ENCODE measurements at places on chromosomes 2 and 18. TPM values are rescaled to one million over a fixed set of nuclear protein-coding genes. Genes with fewer than 3 reads are reported as not detected.
A peak's percentile ranks its signal among the peaks of the same experiment; 100 is the strongest.

DNA sequence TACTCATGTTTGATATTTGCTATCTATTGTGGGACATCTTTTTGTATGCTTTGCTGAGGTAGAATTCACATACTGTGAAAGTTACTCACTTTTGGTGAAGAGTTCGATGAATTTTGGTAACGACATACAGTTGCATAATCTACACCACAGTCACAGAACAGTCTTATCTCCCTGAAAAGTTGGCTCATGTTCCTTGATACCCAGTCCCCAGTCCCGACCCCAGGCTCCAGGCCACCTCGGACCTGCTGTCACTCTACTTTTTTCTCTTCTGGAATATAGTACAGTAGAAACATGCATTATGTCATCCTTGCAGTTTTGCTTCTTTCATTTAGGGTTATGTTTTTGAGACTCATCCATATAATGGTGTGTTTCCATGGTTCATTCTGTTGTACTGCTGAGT lies 191.7 kb downstream of the FAM210A start:
- peak; percentile 26 for DNase-seq

DNA sequence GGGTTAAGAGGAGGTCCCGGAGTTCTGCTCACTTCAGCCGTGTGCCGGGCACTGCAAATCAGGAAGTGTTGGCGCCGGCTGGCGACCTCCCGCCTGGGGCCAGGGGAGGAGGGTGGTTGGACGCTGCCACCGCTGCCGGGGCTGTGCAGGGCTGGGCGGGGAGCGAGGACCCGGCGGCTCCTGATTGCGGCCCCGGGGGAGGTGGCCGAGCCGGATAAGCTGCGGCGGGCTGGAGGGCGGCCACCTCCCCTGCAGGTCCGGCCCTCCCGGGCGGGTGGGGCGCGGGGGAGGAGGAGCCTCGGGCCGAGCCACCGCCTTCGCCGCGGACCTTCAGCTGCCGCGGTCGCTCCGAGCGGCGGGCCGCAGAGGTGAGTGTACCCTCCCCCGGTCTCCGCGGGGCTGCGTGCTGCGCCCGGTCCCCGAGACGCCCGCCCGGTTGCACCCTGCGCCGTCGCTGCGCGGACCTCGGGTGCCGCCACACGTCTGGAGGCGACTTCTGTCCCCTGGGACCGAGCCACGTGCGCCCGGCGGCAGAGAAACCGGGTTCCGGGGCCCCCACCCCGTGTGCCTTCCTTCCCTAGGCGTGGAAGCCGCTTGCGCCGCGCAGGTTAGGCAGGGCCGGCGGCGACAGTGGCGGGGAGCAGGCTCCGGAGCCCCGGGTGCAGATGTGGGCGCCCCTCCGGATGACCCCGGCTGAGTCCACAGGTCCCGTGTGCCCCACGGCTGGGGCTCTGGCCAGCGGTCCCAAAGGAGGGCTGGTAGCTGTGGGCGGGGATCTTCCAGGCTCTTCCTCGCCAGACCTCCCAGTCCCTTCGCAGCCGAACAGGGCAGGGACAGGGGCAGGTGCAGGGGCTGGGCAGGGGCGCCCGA lies at the start of gene STEAP3:
Gene STEAP3, plus strand, starts transcription at position 314 of the 870 bp plus-strand sequence. CDS start 7,179 bp downstream, outside the sequence.
- peak; percentile 68 for DNase-seq

GRCh38 chr2:235270291-235270690 lies 223.6 kb upstream of the AGAP1 start:
- DNase-seq: no peak

- DNase-seq: no peak
Measured at GRCh38 chr18:10374636-10375293, 79.7 kb upstream of the APCDD1 start.

DNA sequence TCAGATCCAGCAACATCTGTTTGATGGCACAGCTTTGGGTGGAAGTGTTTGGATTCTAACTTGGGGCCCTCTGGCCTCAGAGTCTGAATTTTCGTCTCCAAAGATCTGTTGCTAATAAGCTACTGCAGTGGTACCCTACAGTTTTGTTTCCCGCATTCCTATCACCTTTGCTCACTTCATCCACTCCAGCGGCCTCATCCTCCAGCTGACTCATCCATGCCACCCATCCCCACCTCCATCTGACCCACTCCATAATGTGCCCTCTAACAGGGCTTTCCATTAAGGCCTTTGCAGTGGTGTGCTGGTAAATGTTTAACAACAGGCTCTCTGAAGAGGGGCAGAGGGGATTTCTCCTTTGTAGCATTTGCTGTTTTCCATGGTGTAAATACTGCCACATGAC lies 225.5 kb downstream of the TGIF1 start:
- DNase-seq: no peak

GRCh38 chr2:194867328-194867727 lies 789.7 kb upstream of the SLC39A10 start:
- DNase-seq: no peak

The MC4R gene
- not detected for total RNA-seq

The PLA2R1 gene
- 2.8 TPM for total RNA-seq

- DNase-seq: no peak
Measured at GRCh38 chr18:47911877-47912276, 18.6 kb downstream of the SMAD2 start.

The KCNF1 gene
- total RNA-seq: 0.30 TPM

The STK39 gene
- total RNA-seq: 6.0 TPM

GRCh38 chr2:144088863-144089262 lies 431.1 kb downstream of the ZEB2 start:
- DNase-seq: no peak

The TUBA3E gene
- 9.5 TPM for total RNA-seq

DNA sequence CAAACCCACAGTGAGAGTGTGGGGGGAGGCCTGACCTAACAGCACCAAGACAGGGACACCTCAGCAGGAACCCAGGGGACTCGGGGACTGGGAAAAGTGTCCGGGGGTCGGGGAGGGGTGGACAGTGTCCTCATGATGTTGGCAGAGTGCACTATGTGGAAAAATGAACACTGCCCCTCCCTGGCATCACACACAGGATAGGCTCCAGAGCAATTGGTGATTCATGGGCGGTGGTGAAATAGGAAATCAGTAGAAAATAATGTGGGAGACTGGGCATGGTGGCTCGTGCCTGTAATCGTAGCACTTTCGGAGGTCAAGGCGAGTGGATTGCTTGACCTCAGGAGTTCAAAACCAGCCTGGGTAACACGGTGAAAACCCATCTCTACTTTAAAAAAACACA lies 3.6 kb upstream of the ANO7 start:
- no peak for DNase-seq

DNA sequence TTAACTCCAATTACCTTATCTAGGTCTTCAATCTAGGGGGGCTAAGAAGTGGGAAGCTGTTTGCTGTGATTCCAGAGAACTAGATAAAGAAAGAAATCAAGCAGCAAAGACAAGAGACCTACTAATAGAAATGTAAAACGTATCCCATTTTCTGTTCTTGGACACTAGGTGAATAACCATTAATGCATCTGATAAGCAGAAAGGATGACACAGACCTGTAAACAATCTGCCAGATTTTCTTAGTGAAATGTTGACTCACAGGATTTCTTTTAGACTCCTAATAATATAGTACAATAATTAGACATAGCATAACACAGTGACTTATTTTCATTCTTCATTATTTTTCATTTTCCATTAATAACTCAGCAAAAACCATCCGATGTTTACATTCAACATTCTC lies 1.3 kb downstream of the WDR35 start:
- DNase-seq: no peak

DNA sequence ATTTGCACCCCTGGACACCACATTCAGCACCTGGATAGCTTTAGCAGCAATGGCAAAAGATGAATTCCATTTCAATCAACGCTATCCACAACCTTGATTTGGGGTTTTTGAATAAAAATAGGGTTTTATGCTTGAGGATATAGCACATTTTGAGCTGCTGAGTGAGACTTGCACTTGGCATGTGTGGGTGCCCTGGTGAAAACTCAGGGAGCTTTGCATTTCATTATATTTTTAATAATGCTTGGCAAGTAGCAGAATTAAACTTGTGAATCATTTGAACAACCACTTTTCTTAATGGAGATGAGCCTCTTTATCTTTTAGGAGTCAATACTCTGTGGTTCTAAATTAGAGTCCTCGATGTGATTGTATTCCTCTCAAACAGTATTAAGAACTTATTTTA lies 252.4 kb downstream of the PLCL1 start:
- no peak for DNase-seq

The CGREF1 gene
- total RNA-seq: 4.5 TPM

DNA sequence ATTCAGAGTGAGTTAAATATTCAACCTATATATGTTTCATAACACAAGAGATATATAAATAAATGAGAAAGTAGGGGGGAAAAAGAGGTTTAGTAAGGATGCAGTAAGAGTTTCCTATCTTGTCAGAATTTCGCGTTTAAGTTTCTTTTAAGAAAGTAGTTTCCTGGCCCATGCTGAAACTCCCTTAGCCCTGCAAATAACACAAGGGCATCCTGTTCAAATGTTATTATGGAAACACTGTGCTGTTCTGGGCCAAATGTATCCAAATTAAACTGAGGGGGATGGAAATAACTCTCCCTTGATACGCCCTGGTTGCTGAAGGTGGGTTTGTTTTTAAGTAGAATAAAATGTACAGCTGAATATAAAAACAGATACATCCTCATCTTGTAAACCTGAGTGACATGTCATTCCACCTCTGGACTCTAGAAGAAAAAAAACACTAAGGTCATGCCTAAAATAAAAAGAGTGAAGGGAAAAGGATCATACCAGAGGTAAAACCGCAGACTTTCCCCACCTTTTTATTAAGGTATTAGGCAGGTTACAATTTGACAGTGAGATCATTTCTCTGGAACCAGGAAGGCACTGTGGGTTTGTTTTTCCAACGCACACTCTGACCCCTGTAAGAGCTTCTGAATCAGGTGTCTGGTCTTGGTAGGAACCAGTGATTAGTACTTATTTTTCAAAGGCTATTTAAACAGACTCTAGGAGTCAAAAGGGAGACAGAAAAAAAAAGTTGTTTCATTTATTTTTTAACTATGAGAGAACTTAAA lies 16.7 kb downstream of the BCL2 start:
- no peak for DNase-seq

The CCDC85A gene
- total RNA-seq: 2.4 TPM
